H9 (cell line): ENCODE measurements at places on chromosomes 3 and 15.
A peak's percentile ranks its signal among the peaks of the same experiment; 100 is the strongest.

- no peaks in the 10 kb centered on the region for H3K27me3 ChIP-seq
- 0 out of 2 replicates have a peak, but pooled peaks cover 4% of the 10 kb centered on the region for H3K4me1 ChIP-seq
- no peak for DNase-seq
- no peak overlapping the region for H3K4me3 ChIP-seq
- no peaks in the 10 kb centered on the region; the same call in 2 of the 3 replicates for H3K36me3 ChIP-seq
Measured at GRCh38 chr3:1093217-1093616, 393 bp downstream of the CNTN6 start.

- H3K36me3 ChIP-seq = peaks cover under 1% of the 10 kb centered on the region; the same call in 1 of the 2 replicates
- DNase-seq = no peak
- H3K4me1 ChIP-seq = no peaks in the 10 kb centered on the region
- no peak overlapping the region for H3K27ac ChIP-seq
Measured at GRCh38 chr3:163438760-163439159, 1639.5 kb downstream of the SI start.

GRCh38 chr15:80732167-80732566 is 37.1 kb downstream of the ABHD17C start:
- no peaks in the 10 kb centered on the region for H3K4me1 ChIP-seq
- DNase-seq = no peak
- H3K4me3 ChIP-seq = no peak overlapping the region

- no peak overlapping the region for H3K27ac ChIP-seq
- no peaks in the 10 kb centered on the region for H3K36me3 ChIP-seq
- no peak overlapping the region for H3K4me3 ChIP-seq
- H3K27me3 ChIP-seq = no peaks in the 10 kb centered on the region
- DNase-seq = no peak
- no peaks in the 10 kb centered on the region for H3K4me1 ChIP-seq
Measured at GRCh38 chr15:87312221-87312620, 944.3 kb downstream of the NTRK3 start.

DNA sequence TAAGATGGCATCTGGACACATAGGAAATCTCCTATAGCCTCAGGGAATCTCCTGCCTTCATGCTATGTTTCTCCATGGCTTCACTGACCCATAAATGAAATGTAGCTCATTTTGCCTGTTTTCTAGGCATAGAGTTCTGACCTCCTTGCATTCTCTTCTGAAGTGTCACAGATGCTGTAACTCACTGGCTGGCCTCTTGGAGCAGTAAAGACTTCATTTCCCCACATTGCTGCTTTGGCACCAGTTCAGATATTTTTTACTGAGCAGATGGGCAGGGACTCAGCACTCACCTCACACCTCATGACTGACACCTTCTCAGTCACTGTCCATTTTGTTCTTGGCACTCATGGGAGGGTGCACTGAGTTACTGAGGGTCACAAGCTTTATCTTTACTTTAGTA is 286.7 kb upstream of the TGFBR2 start:
- H3K27ac ChIP-seq = no peak overlapping the region
- no peaks in the 10 kb centered on the region for H3K36me3 ChIP-seq
- no peaks in the 10 kb centered on the region for H3K4me1 ChIP-seq
- peak; percentile 56 for DNase-seq

DNA sequence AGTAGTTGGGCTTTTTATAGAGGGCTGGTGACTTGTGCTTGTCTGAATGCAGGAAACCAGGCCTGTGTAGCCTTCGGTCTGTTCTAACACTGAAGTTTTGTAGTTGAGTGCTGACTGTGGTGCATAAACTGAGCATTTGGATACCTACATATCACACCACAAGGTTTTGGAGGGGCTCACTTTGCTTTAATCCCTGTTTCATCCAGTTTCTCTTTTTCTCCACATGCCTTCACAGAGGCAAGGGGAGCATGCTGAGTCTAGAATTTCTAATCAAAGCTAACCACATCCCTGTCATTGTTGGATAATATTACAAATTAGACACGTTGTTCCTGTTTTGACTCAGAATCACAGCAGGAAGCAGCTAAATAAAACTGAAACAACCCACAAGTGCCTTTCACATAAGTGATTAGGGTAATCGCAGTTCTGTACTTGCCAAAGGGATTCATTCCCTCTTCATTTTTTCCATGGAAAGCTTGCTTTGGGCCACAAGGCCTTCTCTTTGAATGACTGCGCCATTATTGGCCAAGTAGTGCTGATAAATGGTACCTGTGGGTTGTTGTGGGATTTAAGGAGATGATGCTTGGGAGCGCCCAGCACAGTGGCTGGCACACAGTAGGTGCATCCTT is 48.9 kb downstream of the TGFBR2 start:
- no peak overlapping the region for H3K4me3 ChIP-seq
- H3K4me1 ChIP-seq = peaks cover 17% of the 10 kb centered on the region
- H3K27ac ChIP-seq = no peak overlapping the region
- no peaks in the 10 kb centered on the region for H3K27me3 ChIP-seq
- H3K36me3 ChIP-seq = peaks cover 53% of the 10 kb centered on the region

- no peaks in the 10 kb centered on the region for H3K27me3 ChIP-seq
- peaks cover 47% of the 10 kb centered on the region for H3K36me3 ChIP-seq
Measured at GRCh38 chr3:138065949-138066348, 49.5 kb downstream of the DZIP1L start.
